ENCODE measurements at places on chromosomes 12 and 14.

DNA sequence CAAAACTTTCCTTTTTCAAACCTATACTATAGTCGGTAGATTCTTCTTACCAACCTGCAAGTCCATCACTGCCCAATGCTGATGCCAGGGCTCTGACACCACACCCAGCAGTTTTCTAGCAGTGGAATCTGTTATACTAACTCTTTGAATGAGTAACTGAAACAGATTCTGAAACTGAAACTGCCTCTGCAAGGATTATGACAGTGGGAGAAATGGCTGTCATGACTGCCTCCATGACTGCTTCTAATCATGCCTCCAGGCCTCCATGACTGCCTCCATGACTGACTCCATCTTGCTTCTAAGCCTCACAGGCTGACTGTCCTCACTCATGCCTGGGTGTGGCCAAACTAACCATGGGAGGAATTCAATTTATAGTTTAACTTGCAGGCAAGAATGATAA is 29.4 kb upstream of the OXA1L start:
- DNase-seq: no peak

DNA sequence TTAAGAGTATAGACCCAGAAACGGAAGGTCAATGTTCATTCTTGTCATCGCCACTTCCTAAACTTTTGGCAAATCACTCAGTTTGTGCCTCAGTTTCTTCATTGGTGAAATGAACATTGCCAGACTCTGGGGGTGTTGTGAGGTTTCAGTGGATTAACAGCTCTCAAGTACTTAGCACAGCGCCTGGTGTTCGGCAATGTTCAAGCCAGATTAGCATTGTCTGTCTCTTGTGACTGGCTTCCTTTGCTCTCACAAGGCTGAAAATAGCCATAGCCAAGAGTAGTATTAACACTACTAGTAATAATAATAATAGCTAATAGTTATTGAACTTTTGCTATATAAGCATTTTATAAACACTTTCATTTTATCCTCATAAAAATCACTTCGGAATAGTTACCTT is 71.9 kb downstream of the C12orf75 start:
- no peak for DNase-seq

DNA sequence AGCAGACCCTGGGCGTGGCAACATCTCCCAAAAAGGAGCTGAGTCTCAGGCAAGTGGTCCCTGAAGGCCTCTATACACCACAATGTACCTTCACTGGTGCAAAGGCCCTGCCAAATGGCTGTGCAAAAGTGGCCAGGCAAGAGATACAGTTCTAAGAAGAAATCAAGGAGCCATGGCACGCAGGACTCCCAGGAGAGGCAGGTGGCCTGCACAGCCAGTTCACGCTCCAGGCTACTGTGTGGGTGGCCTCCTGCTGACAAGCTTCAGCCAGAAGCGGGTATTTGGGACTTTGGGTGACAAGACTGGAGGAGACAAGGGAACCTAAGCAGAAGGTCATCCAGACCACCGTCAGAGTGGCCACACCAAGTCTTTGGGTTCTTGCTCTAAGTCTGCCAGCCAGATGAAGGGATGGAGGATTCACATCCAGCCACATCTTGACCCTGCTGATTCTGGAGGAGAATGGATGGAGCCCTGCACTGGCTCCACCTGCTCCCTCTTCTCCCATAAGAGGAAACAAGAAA is 20.5 kb upstream of the ZFP36L1 start:
- DNase-seq: no peak

- DNase-seq: no peak
These were observed 51.7 kb upstream of the RASSF8 start for GRCh38 chr12:25906651-25907340.

DNA sequence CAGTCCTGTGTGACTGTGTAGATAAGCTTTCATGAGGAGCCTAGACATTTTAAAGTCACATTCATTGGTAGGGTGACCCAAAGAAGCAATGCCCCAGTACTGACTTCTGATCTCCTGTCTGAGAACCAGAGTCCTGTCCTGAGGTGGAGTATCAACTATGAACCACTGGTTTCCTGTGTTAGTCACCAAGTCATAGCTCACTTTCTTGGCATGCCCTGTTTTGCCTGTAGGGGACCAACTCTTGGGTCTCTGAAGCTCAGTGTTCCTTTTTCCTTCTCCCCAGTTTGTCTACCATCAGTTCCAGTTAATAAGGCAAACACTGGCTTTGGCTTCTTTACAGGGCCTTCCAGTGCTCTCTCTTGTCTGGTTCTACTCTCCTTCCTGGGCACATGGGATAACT is 97.4 kb downstream of the C12orf75 start:
- no peak for DNase-seq

GRCh38 chr12:123805173-123805572 is 43.1 kb downstream of the DNAH10 start:
- DNase-seq: no peak

DNA sequence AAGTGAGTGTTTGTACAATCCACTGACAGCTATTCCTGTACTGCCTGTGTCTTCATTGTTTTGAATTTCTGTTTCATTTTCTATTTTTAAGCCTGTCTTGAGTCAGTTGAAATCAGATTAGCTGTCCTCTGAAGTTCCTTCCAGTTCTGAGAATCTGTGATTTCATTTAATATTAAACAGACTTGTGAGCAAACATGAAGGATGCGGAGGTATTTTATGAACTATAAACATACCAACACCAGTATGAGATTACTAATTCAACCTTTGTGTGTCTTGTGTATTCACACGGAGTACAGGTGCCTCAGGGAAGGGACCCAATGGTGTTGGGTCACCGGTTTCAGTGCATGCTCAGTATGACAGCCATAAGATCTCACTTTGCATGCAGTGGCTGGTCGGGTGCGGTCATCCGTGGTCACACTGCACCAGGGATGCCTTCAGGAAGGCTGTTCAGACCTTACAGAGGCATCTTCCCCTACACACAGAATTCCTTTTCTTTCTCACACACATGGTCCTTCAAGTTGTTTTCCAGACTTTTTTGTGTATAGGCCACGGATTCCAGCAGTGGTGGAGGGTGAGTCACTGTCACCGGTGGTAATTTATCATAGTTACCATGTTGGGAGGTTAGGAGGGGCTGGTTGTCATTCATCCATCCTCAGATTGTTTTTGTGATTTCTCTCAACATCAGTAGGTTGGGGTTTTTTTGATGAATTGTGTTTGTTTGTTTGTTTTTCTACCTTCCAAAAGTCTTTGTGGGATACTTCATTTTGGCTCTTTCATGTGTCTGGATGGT is 103.0 kb upstream of the SFSWAP start:
- DNase-seq: no peak

- no peak for DNase-seq
These were observed 93.8 kb downstream of the TRAFD1 start for GRCh38 chr12:112219195-112219594.

GRCh38 chr12:48536602-48537001 is 11.2 kb downstream of the OR8S1 start:
- no peak for DNase-seq

DNA sequence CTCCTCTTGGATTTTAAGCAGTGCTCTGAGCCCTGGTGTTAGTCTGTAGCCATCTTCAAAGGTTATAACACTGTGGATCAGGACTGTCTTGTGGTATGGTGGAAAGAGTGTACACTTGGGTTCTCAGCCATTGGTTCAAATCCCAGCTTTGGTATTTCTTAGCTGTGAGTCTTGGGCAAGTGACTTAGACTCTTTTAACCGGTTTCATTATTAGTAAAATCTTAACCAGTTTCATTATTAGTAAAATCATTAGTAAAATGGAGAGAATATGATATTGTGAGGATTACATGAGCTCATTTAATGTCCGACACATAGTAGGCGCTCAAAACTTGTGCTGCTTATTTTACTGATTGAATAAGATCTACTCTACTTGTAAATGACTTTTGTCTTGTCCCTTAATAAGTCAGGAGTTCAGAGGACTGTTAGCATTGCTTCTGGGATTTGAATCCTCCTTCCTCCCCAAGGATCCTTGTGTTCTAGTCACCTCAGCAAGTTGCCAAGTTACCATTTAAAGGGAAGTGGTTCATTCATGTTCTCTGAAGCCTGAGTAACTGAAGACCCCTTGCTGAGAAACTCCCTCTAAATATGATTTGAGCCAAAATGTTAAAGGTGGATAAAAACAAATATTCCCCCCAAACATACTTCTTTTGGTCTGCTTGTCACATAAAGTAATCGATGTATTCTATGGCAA is 12.4 kb downstream of the TTLL5 start:
- no peak for DNase-seq

DNA sequence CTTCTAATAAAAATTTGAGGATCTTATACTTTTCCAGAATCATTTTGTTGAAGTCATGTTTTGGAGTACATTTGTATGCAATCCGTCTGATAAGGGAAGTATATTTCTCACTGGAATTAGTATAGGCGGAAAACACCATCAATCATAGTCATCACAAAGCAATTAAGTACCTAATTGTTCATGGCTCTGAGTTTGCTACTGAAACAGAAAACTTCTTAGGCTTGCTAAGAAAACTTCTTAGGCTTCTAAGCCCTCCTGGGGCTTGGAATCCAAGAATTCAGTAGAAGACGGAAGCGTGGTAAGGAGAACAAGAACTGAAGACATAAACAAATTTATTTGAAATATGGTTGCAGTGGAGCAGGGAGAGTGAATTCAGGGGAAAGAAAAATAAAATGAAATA is 636.3 kb downstream of the DIO2 start:
- no peak for DNase-seq

GRCh38 chr14:22276913-22277816 is 311.9 kb downstream of the DAD1 start:
- no peak for DNase-seq

DNA sequence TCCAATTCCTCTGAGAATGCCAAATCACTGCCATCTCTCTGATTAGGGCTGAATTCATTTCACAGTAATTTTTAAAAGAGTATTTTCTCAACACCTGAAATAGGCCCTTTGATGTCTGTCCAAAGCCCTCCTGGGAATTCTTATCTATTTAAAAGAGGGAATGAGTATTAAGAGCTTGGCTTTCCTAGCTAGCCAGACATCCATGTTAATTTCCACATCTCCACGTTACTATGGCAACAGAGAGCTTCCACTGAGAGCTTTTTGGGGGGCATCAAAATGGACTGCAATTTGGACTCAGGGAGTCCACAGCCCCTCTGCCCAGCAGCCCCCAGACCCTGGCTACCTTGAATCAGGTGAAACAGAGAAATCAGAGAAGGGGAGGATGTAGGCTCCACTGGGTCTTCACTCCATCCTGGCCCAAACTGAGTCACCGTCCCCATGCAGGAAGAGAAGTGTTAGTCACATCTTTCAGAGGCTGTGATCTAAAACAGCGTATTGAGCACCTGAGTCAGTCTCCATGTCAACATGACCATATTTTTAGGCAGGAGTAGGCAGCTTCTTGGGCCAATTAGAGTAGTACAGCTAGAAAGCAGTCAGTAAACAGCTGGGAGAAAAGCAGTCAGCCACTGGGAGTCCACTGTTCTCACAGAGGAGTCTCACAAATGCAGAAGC is 7.0 kb upstream of the FICD start:
- no peak for DNase-seq

DNA sequence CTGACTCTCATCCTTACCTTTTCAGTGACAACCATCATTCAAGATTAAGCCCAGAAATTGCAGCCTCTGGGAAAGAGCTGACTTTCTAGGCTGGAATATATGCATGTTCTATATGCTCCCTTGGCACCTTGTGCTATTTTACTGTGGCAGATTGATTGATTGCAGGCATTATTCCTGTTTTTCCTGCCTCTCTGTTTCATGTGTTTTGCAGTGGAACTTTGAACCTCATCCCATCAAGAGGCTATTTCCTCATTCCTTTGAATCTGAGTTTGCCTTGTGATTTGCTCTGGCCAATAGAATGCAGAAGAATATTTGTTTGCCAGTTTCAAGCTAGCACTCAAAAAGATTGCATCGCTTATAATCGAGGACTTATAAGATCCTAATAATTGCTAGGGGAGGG is 174.8 kb upstream of the DCN start:
- DNase-seq: no peak

DNA sequence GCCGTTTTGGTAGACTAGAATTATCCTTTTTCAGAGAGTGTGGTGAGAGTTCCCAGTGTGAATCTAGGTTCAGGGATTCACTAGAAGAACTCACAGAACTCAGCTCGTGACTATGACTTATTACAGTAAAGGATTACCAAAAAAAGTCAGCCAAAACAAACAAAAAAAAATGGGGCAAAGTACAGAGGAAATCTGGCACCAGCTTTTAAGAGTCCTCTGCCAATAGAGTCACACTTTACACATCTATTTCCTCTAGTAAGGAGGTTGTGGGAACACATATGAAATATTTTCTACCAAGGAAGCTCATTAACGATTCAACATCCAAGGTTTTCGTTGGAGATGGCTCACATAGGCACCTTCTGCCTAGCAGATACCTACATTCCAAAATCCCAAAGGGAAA is 28.2 kb downstream of the TSPAN19 start:
- DNase-seq: no peak

- no peak for DNase-seq
These were observed 22.8 kb downstream of the EXOC5 start for GRCh38 chr14:57245941-57246340.

DNA sequence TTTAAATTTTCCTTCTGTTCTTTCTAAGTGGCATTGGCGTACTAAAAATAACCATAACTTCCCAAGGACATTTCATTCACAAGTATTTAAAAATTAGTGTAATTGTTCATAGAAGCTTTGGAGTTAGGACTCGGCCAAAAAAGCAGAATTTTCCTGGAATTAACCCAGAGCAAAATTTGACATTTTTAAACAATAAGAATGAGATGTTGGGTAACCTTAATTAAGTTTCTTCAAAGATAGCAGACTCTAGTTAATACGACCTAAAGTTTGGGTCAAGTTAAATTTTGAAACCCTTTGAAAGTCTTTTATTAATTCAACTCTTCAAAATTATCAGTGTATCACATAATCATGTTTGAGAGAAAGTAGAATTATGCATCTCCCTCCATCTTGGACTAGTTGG is 118.3 kb downstream of the AKAP6 start:
- no peak for DNase-seq

DNA sequence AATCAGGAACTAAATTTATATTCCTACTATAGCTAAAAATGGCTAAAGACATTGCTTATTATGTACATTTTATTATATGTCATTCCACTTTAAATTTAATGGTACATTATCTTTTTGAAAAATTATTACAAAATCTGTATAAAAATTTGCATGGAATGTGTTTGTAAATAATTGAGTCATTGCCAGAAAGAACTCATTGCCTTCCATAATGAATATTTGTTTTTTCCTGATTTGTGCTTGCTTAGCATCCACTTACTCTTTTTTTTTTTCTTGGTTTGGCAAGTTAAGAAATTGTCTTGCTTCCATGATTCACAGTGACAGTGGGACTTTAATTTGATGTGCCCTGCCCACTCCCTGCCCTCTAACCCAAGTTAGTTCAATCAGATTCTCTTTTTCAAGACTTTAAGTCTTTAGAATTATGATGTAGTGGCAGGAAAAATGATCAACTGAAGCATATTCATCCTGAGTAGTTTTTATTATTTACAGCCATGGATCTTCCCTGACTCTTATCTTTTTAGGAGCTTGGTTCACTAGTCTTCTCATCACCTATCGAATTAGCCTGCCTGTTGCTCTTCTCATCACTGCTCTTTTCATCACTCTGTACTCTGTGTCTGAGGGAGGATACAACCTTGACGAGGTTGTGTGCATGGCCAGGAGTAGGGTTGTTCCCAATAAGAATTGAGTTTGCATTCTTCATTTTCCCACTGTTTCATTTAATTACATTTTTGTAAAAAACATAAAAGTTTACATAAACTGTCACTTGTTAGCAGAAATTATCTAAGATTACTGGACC is 442.0 kb downstream of the BTG1 start:
- DNase-seq: no peak

Data from activated naive CD4-positive, alpha-beta T cell (primary cell).